ENCODE measurements at places on chromosomes 7 and 10. TPM values are rescaled to one million over a fixed set of nuclear protein-coding genes. Genes with fewer than 3 reads are reported as not detected.

GRCh38 chr7:2480070-2480408 lies 3.8 kb upstream of the GRIFIN start:
- no peak for DNase-seq

NPFFR1 gene
- under 0.01 TPM for total RNA-seq

DNA sequence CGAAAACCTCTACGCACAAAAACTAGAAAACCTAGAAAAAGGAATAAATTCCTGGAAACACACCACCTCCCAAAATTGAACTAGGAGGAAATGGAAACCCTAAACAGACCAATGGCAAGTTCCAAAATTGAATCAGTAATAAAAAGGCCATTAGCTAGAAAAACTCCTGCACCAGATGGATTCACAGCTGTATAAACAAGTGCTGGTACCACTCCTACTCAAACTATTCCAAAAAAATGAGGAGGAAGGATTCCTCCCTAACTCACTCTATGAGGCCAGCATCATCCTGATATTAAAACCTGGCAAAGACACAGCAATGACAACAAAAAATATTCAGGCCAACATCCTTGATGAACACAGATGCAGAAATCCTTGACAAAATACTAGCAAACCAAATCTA lies 228.2 kb downstream of the CHRM2 start:
- no peak for DNase-seq

HOXA2 gene
- total RNA-seq, result 0.05 TPM

TMEM213 gene
- not detected for total RNA-seq

TRIM8 gene
- 39.5 TPM for total RNA-seq

DNA sequence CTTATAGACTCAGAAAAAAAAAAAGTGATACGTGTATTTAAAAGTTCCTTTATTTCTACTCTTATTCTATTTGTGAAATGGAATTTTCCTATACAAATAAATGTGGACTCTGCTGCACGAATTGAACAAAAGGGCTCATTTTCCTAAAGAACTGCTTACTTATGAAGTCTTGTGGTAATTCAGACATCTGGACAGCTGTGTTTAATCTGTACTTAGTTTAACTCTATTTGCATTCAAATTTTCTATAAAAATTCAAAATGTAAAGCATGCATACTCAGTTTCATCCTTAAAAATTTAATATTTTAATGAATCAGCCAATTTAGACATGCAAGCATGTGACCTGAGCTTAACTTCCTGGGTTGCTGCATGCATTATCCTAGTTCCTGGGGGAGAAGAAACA lies 118.0 kb upstream of the PCLO start:
- DNase-seq, result no peak

TMEM140 gene
- 22.3 TPM for total RNA-seq

ANKRD22 gene
- 1.0 TPM for total RNA-seq

All from liver (tissue), 10 donors.